Activated T-helper 1 cell treated with anti-CD3 and anti-CD28 coated beads, Interleukin-2, amount 50 U/mL, for 16 hours (primary cell): ENCODE measurements at places on chromosomes 5 and 9.

DNA sequence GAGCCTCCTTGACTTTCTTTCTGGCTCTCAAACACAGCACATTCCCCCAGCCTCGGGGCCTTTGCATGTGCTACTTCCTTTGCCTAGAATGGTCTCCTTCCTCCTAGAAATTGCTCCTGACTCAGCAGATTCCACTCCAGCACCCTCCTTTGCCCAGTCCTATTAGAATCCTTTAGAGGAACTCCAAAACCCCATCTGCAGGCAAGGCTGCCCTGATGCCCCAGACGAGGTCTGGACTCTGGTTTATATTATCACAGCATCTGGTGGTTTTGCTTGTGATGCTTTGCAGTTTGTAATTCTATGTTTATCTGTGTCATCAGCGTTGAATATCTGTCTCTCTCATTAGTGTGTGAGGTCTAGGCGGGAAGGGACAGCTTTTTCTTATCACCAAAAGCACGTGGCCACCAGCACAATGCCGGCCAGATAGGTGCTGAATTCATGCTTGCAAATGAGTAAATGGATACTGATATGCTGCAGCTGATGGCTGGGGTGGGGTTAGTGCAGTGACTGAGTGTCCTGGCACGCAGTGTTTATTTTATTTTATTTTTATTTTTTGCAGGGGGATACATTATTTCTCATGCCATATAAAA is 30.0 kb upstream of the ANKH start:
- DNase-seq = no peak

DNA sequence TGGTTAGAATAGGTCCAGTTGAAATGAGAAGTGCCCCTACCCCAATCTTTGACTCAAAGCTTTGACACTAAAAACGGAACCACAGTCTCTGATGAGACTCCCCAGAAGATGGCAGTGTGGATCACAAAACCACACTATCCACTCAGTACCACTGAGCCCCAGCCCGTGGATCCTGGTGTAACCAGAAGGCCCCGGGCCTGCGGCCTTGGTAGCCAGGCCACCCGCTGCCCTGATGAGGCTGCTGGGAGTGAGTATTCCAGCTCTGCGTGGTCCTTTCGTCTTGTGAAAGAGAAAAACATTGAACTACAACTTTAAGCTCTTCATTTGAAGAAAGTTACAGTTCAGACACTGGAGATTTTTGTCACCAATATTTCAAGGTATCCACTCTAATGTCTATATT is 42.2 kb upstream of the FBP1 start:
- no peak for DNase-seq

DNA sequence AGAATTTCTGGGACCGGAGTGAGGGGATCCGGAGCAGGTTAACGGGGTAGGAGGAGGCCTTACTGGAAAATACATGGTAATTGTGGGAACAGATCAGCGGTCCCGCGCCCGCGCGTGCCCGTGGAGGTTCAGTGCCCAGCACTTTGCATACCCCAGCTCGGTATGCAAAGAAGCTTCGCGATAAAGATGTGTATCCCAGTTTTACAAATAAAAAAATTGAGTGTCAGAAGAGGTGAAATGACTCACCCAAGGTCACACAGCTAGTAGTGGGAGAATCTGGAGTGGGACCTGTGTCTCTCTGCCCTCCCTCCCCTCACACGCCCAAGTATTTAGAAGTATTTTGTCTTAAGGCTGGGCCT is 967 bp downstream of the NEURL1B start:
- DNase-seq = no peak

GRCh38 chr5:54460181-54460919 is 4.9 kb downstream of the HSPB3 start:
- no peak for DNase-seq

DNA sequence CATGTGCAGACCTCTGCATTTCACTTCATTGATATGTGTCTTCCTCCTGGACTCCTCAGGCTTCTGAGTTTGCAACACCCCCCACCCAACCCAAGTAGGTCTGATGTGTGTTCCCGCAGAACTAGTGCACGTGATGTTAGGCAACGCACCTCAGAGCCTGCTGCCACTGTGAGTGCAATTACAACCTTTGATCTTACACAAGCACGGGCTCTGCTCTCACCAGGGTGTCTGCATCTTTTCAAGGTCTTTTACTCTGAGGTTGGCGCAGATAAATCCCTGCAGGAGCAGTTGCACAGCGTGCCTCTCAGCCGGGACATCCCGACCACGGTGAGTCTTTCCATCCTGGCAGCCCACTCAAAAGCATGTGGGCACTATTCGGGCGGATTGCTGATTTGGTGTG is 80.1 kb downstream of the EGFLAM start:
- no peak for DNase-seq

GRCh38 chr5:62082370-62082801 is 223.6 kb upstream of the KIF2A start:
- no peak for DNase-seq

GRCh38 chr9:130284690-130285089 is 19.1 kb downstream of the HMCN2 start:
- DNase-seq = no peak

- no peak for DNase-seq
Measured at GRCh38 chr9:90307167-90307833, 335.3 kb downstream of the DIRAS2 start.

DNA sequence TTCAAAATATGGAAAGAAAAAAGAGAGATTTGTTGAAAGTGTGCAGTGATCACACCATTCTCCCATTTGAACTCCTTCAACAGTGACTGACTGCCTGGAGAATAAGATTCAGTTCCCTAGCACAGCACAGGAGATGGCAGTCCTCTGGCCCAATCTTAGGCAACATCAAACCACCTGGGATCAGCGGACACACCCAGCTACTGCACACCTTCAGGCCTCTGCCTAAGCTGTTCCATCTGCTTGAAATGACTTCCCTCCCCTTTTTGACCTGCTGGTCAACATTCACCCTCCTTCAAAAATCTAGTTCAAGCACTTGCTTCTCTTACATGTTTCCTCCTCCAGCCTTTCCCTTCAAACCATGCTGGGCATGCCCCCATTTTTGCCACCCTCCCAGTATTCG is 4.5 kb downstream of the MAPK9 start:
- DNase-seq = no peak

- DNase-seq = no peak
Measured at GRCh38 chr9:129542741-129543140, 78.2 kb downstream of the C9orf50 start.

- no peak for DNase-seq
Measured at GRCh38 chr9:95634536-95634935, 117.8 kb upstream of the PTCH1 start.
